ENCODE measurements at places on chromosomes 2 and 18.

GRCh38 chr18:47912343-47912742 lies 18.1 kb downstream of the SMAD2 start:
- DNase-seq = no peak

- no peak for DNase-seq
These were observed 976.3 kb downstream of the TMEM182 start for GRCh38 chr2:103738108-103738507.

DNA sequence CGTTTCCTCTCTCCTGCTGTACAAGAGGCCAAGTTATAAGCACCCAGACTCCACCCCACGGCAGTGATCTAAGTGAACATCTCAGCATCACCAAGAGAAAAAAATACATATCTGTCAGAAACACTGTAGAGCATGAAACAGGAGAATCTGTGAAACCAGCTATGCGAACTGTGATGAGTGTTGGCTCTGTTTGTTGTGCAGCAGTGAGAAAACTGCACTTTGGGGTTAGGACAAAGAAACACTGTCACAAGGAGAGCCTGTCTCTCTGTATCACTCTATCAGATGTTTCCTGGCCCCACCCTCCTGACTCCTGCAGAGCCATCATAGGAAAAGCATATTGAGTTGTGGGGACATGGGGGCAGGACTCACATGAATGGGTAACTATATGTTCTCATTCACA lies 87.1 kb downstream of the LAMA3 start:
- no peak for DNase-seq

DNA sequence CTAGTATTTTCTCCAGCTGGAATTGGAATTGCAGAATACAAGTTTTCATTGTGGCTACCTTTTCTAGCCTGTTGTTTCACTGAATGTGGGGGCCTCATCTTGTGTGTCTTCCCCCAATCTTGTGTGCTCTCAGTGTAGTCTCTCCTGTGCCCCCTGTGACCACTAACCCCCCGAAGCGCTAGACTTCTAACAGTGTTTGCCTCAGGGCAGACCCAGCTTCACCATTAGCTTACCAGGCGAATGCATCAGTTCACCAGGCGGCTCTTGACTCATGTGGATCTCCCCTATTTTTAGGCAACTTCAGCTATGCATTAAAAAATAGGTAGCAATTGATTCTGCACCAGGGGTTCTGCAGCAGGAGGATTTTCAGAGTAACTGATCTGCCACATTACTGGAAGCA lies 376.2 kb upstream of the MEIS1 start:
- no peak for DNase-seq

DNA sequence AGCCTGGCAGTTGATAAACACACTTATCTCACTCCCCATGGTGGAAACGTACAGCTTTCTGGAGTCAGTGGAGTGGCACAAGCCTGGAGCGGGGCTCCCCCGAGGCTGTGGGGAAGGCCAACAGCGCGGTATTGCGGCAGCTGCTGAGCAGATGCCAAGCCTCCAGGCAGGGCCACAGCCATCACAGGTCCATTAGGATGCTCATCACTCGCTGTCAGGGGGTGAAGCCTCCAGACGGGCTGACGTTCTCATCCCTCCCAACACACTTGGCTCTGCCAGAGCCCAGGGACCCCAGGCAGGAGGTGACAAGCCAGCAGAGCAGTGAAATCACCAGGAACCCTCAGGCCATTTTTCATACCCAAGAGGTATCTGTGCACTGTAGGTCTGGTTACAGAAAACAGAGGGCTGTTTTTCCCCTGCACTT lies 529.2 kb upstream of the KLHL29 start:
- no peak for DNase-seq

GRCh38 chr18:31549416-31549815 lies 42.3 kb upstream of the TTR start:
- no peak for DNase-seq

- DNase-seq = no peak
These were observed 360.4 kb downstream of the SLC4A3 start for GRCh38 chr2:219987830-219988229.

- DNase-seq = no peak
These were observed 219.6 kb downstream of the SNTG2 start for GRCh38 chr2:1170241-1170640.

DNA sequence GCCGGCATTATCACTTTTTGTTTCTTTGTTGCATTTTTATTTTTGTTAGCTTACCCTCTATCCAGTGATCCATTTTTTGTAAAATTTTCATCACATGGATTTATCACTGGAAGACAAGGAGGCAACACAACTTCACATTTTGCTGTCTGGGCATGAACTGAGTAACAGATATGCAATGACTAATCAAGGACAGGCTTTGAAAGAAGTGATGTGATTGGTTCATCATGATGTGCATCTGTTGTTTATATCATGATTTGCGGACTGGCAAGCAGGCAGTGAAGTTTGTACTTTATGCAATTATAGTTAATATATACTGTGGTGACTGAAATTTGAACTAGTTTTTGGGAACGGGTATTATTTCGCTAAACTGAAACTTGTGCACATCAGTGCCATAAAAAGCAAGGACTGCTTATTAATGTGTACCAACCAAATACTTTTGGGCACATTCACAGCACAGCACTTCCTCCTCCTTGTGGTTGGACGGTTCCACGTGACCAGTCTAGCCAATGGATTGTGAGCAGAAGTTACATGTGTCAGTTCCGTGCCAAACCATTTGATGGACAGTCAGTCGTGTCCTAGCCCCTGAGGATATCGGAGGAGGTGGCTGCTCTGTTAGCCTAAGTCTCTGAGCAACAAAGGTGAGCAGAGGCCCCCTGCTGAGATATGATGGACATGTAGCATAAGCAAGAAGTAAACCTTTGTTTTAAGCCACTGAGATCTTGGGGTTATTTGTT lies 201.4 kb upstream of the SIX2 start:
- DNase-seq = no peak

GRCh38 chr18:57353137-57353939 lies 981 bp downstream of the ST8SIA3 start:
- DNase-seq = no peak

DNA sequence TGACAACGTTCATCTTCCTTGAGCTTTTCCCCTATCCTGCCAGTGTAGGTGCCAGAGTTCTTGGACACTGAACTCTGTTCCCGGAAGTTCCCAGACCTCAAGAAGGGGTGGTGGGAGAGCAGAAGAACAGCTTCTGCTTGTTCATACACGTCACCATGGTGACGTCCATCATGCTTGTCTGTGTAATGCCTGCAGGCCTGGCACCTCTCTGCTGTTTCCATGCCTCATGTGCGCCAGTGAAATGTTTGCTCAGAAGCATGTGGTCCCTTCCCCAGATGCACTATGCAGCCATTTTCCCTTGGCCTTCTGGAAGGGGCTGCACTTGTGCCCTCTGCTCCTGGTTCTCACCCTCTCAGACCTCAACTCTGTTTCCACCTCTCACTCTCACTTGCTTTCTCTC lies 210.8 kb upstream of the NABP1 start:
- DNase-seq = no peak

DNA sequence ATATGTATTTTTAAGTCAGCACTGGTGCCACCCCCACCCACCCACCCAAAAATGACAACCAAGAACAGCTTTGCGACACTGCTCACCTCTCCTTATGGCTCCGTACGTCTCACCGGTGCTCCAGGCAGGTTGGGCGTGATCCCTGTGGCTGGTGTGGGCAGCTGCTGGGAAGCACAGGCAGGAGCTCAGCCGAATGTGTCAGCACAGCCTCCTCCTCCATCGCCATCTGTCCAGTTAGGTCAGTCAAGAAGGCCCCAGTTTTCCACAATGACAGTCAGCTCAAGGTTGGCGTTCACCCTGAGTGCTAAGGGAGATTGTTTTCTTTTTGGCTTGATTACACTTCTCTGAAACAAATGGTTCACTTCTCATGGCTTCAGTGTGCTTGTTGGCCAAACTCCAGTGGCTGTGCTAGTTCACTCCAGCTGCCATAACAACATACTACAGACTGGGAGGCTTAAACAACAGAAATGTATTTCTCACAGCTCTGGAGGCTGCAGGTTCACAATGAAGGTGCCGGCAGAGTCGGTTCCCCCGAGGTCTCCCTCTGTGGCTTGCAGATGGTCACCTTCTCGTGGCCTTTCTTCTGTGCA lies 30.2 kb downstream of the AMER3 start:
- DNase-seq = no peak

DNA sequence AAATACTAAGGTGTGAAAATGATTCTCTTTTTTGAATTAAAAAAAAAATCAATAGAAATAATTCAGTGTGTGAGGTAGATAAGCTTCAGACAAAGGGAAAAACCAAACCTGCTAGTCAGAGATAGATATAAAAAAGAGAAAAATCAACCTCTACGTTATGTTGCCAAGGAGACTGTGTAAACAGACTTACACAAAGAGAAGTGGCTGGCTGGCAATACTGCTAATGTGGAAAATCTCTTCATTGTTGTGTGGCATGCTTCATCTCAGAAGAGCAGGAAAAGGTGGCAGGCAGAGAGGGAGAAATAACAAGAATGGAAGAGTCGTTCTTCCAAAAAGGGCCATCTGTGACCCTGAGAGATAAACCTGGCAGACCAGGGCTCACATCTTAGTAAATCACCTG lies 200.8 kb downstream of the SLC8A1 start:
- no peak for DNase-seq

GRCh38 chr2:101367508-101367907 lies 19.8 kb downstream of the CREG2 start:
- DNase-seq = no peak

DNA sequence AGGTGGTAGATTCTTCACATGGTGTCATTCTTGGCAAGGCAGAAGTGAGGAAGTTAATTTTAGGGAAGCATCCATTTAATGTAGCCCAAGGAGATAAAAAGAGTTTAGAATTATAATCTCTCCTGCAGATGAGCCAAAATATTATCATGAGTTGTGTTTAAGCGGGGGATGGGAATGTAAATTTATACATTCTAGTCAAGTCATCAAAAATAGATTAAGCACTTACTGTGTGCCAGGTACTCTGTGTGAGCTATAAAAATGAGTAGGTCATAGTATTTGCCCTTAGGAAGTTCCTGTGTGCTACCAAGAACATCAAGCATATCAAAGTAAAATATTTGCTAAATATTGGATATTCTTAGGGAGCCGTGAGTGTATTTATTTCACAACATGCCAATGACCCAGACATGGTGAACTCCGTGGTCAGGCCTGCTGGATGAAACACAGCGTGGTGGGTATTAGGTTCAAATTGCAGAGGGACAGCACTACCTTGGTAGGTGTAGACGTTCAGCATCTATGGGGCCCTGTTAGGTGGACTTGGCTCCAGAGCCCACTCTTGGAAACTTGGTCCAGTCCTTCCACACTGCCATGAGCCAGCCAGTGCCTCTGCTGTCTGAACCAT lies 37.4 kb downstream of the MEIS1 start:
- DNase-seq = no peak

GRCh38 chr18:61823595-61823994 lies 69.2 kb downstream of the RNF152 start:
- DNase-seq = no peak

GRCh38 chr18:10111944-10112343 lies 198.1 kb downstream of the VAPA start:
- no peak for DNase-seq

GRCh38 chr18:63216516-63217311 lies 102.9 kb downstream of the BCL2 start:
- DNase-seq = no peak

DNA sequence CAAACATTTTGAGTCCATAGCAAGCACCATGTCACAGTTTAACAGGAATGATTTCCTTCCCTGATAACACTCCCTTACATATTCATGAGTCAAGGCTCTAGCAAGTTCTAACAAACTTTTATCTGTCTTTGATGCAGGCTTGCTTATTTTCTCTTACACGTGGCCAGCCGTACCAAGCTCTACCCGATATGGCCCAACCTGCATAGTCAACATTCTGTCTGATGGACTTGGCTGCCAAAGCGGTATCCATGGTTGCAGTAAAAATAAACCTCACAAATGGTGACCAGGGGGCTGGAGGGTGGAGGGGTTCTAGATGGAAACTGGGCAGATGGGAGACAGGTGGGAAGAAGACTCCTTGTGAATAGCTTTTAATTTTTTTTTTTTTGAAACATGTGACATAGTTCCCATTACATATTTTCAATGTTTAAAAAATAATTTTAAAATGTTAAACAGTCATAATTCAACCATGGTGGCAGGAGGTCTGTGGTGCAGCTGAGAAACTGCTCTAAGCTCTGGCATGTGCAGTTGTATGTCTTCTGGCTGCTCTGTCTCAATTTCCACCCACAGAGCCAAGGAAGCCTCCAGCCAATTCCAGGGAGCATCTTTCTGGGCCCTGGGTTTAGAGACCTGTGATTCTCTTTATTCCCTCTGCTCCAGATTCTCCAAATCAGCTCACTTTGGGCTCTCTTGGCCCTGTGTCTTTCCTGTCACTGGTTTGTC lies 20.7 kb upstream of the CXCR1 start:
- DNase-seq = no peak

GRCh38 chr2:95386031-95386430 lies 16.5 kb upstream of the FAHD2A start:
- no peak for DNase-seq

- DNase-seq = no peak
These were observed 231.3 kb downstream of the ZRANB3 start for GRCh38 chr2:135299658-135300244.

DNA sequence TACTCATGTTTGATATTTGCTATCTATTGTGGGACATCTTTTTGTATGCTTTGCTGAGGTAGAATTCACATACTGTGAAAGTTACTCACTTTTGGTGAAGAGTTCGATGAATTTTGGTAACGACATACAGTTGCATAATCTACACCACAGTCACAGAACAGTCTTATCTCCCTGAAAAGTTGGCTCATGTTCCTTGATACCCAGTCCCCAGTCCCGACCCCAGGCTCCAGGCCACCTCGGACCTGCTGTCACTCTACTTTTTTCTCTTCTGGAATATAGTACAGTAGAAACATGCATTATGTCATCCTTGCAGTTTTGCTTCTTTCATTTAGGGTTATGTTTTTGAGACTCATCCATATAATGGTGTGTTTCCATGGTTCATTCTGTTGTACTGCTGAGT lies 191.7 kb downstream of the FAM210A start:
- no peak for DNase-seq

DNA sequence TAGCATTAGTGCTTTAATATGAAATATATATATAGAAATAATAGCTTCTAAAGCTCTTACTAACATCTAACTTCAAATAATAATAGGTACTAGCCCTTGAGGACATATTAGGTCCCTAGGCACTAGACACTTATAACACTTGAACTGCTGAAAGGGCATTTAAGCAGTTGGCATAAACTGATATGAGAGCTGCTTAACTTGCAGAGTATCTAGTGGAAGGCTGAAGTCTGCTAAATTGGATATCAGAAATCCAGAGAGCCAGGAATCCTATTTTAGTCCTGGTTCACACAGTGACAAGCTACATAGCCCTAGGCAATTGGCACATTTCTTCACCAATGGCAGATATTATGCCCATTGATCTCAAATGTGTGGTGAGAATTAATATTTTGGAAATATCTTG lies 326.9 kb upstream of the UBE2E3 start:
- DNase-seq = no peak

DNA sequence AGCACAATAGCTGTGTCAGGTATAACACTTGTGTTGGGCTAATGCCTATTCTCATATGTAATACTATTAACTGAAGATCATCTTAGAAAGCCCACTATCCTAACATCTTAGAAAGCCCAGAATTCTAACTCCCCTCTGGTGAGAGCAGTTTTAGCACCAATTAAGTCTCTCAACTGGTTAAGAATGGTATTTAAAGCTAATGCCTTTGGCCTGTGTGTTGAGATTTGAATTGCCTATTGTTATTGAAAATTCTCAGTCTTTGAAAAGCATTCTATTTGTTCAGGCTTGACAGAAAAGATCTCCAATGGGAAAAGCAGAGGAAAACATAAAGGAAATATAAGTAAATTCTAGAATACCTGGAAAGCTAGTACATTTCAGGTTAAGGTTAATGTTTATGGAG lies 352.5 kb downstream of the ARHGAP15 start:
- DNase-seq = no peak

GRCh38 chr2:3236300-3237045 lies 141.1 kb downstream of the EIPR1 start:
- DNase-seq = no peak

All from lower lobe of right lung (tissue), 2 donors.